Central memory CD4-positive, alpha-beta T cell (primary cell): ENCODE measurements at places on chromosomes 2 and 18.

GRCh38 chr2:31031132-31031706 is 107.0 kb downstream of the GALNT14 start:
- DNase-seq = no peak

GRCh38 chr2:52703004-52703403 is 1064.6 kb upstream of the CHAC2 start:
- DNase-seq = no peak

DNA sequence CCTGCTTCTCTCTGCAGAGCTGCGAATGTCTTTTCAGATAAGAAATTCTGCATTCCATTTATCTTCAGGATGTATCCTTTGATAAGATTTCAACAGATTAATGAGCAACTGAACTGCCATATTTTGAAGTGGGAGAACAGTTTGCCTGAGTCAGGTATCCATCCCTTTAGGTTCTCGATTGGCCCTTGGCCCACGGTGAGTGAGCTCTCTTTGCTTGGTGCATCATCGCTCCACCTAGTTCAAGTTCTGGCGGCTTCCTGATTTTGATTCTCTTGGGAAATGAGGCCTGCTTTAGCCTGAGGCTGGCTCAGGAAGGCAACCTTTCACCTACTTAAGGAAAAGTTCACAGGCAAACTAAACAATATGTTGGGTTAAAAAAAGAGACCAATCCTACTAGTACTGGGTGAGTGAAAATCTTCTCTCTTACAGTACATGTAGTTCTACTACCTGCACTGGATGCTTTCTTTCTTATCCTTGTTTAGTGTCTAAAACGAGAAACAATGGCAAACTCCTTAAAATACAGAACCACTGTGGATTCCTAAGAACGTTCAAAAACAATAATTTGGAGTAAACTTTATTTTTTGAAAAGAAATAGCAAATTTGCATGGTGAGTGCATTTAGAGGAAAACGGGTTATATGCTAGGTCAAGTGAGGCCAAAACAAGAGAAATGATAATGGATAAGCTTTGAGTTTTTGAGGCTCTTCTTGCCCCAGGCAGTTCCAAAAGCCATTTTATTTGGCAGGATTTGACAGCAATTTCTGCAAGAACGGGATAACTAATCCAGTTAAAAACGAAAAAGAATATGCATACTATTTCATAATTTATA is 837 bp upstream of the ACSL3 start:
- DNase-seq = no peak

- DNase-seq = no peak
These were observed 504 bp downstream of the ASAP2 start for GRCh38 chr2:9206991-9207640.

DNA sequence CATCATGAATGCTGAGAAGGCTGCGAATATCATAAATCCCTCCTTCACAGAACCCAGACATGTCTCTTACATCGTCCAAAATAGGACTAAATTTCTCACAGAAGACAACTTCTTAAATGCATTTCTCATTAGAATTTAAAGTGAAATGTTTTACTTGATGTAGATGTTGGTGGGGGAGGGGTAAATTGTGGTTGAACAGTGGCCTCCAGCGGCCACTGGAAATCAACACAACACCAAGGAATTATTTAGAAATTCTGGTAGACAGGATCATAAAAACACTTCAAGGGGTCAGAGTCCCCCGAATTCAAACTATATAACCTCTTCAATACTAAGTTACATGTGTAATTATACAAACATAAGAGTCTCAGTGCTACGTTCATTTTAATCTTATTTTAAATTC is 135.9 kb downstream of the ABCA12 start:
- no peak for DNase-seq

DNA sequence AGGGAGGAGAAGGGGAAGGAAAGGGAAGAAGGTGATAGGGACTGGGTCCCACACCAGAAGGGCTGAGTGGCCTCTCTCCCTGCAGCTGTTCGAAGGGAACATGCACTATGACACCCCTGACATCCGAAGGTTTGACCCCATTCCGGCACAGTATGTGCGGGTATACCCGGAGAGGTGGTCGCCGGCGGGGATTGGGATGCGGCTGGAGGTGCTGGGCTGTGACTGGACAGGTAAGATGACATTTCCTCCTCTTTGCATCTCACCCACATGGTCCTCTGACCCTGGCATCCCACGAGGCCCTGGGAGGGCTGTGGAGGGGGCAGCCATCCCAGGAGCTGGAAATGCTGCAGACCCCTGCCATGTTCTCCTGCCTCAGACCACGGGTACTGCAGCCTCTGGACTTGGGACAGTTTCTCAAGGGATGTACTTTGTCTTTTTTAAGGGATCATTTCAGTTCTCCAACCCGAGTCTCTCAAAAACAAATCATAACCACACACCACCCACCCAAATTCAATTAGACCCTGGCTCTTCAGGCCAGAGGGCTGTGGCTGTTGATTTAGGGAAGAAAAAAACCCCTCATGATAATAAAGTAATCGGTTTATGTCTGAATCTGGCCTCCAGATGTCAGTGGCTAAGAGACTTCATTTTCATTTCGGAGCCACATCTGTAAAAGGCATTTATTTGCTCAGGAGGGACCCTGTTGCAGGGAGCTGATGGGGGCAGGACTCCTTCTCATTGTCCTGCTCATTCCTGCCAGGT is 63.5 kb downstream of the NRP2 start:
- DNase-seq = no peak

GRCh38 chr18:50606609-50607008 is 46.7 kb downstream of the MAPK4 start:
- DNase-seq = no peak
